Bronchial epithelial cell (primary cell): ENCODE measurements at places on chromosomes 5 and 9. TPM values are rescaled to one million over a fixed set of nuclear protein-coding genes. Genes with fewer than 3 reads are reported as not detected.

The SLC28A3 gene
- total RNA-seq = 0.53 and 15.0 TPM in 2 replicates

DNA sequence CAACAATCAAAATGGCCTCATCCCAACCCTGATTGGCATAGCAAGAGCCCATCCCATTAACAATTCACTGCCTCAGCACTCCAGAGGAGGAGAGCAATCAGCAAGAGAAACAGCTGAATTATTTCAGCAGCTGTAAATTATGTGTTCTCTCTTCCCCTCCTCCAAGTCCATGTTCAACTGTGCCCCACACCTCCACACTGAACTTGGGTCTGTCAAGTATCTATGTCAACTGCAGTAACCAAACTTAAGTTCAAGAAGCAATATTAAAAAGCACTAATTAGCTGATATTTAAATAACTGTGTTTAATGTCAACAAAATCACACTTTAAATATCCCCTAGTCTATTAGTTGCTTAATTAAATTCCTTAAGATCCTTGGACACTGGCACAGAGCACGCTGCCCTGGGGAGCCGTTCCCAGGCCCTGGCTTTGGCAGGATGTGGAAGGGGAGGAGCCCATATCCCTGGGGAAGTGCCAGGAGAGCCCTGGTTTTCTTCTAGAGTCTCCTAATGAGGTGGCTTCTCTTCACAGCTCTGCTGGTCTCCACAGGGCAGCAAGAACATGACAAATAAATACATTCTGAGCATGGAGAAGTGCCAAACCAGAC lies 50.6 kb downstream of the SIL1 start:
- peak; percentile 49 for DNase-seq

DNA sequence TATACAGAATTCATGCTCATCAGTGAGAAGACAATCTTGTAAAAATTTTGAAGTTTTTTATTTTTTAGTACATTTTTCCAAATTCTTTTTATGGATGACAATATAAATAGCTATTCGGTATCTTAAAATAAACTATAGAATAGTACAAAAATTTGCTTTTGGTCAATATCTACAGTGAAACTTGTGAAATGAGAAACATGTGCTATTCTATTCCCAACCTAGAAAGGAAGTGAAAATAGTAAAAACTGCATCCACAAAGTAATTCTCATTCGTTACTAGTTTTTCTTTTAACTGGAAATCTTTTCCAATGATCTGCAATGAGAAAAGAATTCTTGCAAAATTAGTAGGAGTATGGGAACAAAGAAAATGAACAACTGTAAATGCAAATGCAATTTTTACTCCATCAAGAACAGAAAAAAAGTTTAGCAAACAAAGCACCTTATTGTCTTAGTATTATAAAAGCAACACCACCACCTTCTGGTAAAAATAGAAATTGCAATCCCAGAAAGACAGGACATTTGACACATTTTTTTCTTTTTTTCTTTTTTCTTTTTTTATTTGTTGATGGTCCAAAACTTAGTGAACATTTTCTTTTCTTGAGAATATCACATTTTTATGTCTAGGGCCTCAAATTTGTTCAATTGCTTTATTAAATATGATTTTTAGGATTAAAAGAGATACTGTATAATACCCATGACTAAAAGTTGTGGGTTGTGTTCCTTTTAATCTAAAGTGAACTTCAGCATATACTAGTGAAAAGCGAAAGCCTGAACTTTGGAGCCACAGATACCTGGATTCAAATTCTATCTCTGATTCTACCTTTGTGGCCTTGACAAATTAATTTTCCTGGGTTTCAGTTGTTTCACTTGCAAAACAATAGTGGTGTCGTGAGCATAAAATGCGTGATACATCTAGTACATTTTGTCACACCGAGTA lies 72.3 kb downstream of the SLCO4C1 start:
- peak; percentile 53 for DNase-seq

- DNase-seq = peak; percentile 33
Measured at GRCh38 chr9:115141612-115142011, 23.7 kb upstream of the TNC start.

The SLC36A2 gene
- total RNA-seq = not detected in 2 replicates

GRCh38 chr5:172841256-172841655 lies 7.2 kb downstream of the ERGIC1 start:
- DNase-seq = no peak

The LECT2 gene
- total RNA-seq = not detected in 2 replicates

The ADRB2 gene
- 18.7 and 21.9 TPM in 2 replicates for total RNA-seq

- DNase-seq = no peak
Measured at GRCh38 chr9:69325409-69326212, 596 bp downstream of the ENTREP1 start.

GRCh38 chr5:178441486-178442270 lies 148.5 kb downstream of the COL23A1 start:
- DNase-seq = no peak

GRCh38 chr5:8322484-8322883 lies 453.5 kb downstream of the MTRR start:
- DNase-seq = no peak

DNA sequence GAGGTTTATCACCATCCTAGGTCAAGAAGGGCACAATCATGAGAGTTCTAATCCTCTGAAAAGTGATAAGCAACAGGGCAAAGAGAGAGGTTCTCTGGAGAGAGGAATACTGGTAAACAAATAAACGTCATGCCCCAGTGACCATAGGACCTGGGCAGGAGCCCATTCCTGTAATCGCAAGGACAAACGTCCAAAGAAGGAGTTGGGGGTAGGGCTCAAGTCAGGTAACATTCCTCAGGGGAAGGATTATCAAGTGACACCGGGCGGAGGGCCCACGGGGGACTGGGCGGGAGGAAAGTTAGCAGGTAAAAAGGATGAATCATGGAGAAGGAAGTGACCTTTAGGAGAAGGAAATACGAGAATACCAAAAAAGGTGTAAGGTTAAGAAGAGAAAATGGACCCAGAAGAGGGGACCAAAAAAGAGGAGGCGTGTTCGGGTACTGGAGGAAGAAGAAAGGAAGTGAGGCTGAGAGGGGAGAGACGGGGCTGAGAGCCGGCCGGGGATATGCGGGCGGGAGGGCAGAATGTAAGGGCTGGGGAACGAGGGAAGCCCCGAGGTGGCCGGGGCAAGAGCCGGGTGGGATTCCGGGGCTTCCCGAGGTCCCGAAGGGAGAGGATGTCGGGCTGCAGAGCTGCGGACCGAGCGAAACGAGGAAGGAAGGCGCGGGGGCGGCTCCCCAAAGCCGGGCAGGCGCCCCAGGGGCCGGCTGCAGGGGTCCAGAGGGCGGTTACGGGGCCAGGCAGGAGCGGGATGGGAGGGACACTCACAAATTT lies 583 bp downstream of the DIAPH1 start:
- DNase-seq = peak; percentile 67

GRCh38 chr5:159217236-159217635 lies 7.9 kb upstream of the RNF145 start:
- no peak for DNase-seq

DNA sequence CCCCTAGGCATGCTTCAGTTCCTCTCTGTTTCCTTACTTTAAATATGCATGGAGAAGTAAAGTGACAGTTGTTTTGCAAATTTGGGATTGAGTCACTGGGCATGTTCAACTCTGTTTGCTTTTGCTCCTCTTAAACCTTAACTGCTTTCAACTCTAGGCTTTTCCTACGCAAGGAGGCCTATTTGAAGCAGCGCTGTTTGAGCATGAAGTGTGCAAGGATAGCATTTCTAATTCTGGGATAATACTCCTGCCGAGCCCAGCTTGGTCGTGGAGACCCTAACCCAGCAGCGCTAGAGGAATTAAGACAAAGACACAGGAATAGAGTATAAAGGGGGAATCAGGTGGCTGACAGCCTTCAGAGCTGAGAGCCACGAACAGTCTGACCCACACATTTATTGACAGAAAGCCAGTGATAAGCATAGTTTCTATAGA lies 803.4 kb upstream of the CDH10 start:
- peak; percentile 25 for DNase-seq

DNA sequence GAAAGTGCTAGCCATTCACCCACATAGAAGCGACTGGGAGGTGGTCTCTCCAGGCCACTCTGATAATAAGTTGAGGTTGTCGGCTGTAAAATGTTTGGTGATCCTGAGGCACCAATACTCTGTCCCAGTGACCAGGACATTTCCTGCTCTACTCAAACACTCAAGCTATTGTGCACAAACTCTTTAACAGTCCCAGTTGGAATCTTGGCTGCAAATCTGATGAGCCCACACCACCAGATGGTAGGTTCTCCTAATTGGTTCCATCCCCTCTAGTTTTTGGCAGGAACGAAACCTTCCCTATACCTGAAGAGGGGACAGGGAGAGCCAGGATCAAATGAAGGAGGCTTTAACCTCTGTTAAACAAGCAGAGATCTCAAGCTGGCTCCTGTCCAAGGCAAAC lies 14.3 kb downstream of the GRIA1 start:
- no peak for DNase-seq

The SPATA31D4 gene
- total RNA-seq = not detected in 2 replicates

The PCDHB9 gene
- total RNA-seq = under 0.01 TPM in 1 of 2 replicates, not detected in the other

The RABL6 gene
- total RNA-seq = 79.5 and 88.5 TPM in 2 replicates

GRCh38 chr5:100826133-100826532 lies 76.9 kb downstream of the ST8SIA4 start:
- no peak for DNase-seq

GRCh38 chr9:130117816-130118632 lies 54.2 kb upstream of the NCS1 start:
- peak; percentile 41 for DNase-seq

DNA sequence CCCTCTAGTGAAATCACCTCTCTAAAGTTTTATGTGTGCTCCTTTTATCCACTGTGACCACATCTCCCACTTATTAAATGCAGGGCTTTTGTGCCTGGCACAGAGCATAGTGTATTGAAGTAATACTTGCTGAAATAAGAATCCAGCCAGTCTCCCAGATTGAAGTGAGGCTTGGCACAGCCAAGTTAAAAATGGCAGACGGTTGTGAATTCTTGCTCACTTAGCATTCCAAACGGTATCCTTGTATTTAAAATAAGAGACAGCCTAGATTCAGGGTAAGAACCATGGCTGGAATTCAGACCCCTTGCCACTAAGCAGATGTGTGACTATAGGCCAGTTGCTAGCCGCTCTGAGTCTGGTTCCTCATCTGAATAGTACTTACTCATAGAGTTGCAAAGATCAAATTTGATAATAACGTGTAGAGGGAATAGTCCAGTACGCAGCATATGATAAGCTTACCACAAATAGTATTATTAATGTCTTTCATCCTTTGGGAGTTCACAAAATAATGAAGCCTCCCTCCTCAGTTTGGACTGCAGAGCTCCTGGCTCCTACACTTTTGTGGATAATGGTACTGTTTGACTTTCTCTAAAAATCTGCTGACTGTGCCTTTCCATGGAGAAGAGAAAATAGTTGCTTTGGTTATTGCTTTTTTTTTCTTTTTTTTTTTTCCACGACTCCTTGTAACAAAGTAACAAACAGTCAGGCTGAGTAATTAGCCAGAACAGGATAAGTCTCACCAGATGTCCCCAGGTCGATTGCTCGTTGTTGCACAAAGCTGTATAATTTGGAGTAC lies 51.5 kb downstream of the FGF1 start:
- no peak for DNase-seq

GRCh38 chr5:62282064-62282463 lies 23.9 kb upstream of the KIF2A start:
- DNase-seq = no peak

DNA sequence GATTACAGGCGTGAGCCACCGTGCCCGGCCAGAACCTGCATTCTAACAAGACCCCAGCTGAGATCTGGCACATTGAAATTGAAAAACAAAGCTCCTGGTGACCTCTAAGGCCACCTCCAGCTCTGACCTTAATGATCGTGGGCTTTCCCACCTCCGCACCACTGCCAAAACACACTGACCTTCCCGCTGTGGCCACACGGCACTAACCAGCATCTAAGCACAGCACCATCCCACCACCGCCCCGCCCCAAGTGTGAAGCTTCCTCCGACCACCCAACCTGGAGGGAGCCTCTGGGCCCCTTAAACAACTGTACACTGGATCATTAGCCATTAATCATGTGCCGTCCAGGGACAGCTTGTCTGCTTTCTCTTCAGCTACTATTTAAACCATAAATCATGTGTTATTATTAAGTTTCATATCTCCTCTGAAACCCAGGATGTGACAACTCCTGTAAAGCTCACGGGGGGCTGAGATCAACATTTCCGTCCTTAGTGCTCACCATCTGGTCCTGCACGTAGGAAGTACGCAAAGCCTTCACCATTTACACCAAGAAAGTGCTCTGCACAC lies 80.6 kb downstream of the COL23A1 start:
- no peak for DNase-seq

- no peak for DNase-seq
Measured at GRCh38 chr9:108972626-108973209, 38.5 kb downstream of the ABITRAM start.
